ENCODE measurements at places on chromosomes 3 and 15.

GRCh38 chr3:176692966-176693785 is 504.1 kb downstream of the TBL1XR1 start:
- no peak for DNase-seq

- no peak for DNase-seq
Measured at GRCh38 chr3:48459773-48460516, 13.4 kb downstream of the ATRIP start.

- DNase-seq = no peak
Measured at GRCh38 chr3:37689645-37690356, 171.9 kb upstream of the CTDSPL start.

- no peak for DNase-seq
Measured at GRCh38 chr15:78257681-78258080, 6.7 kb upstream of the DNAJA4 start.

GRCh38 chr15:80183886-80184285 is 31.1 kb downstream of the FAH start:
- no peak for DNase-seq

DNA sequence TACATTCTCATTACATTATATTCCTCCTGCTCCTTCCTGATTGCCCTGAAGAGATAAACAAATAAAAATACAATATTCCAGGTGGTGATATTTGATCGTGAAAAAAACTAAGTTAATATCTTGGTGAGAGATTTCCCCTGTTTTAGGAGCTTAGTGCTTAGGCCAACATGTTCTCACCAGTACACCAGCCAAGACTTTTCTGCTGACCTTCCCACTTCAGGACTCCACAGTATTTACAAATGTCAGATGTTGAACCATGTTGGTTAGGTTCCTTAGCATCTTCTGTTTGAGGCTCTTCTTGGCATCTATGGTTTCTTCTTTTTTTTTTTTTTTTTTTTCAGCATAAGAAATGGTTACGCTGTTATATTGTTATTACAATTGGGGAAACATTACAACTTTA is 247.0 kb downstream of the IL5RA start:
- DNase-seq = no peak

- no peak for DNase-seq
Measured at GRCh38 chr3:38229036-38229435, 36.6 kb upstream of the SLC22A13 start.

DNA sequence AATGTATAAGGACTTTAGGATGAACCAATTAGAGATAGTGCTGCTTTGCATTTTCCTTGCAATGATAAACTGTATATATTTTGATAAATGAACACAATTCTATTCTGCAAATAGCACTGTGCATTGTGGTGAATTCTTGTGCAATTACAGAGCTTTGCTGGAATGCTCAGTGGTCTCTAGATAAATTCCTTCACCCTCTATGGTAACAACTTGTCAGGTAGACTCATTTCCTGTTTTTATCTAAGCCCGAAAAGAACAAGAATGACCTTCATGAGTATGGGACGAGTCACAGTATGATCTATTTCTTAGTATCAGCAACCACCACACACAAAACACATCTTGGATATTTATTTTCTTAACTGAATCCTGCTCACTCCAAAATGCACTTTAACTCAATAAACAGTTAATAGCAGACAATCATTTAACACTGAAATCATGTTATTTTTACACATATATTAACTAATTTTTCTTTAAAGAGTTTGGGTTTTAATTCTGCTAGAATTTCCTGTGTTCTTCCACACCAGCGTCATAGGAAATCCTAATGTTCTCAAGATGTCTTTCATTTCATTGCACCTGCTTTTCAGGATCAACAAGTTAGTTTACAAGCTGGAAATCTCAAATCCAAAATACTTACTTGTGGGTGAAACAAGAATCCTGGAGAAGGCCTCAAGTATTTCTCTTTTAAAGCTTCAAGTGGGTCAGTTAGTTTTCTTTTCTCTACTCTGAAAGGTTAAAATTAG is 551.2 kb downstream of the MECOM start:
- DNase-seq = no peak

DNA sequence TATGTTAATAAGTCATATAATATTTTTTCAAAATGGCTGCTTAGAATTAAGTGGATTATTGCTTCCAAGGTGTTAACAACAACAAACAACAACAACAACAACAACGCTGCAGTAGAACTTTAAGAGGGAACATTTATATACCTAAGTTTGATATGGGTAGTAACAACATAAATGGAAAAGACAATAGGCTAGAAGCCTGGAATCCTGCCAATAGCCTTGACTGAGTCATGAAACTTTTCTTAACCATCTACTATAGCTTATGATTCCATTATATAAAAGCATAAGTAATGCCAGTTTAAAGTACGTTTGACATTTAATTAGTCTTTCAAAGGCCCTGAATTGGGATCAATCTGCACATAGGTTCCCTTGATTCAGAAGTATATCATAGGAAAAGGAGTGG is 31.2 kb downstream of the SATB1 start:
- peak; percentile 14 for DNase-seq

GRCh38 chr3:16067837-16068471 is 106.5 kb upstream of the GALNT15 start:
- no peak for DNase-seq

DNA sequence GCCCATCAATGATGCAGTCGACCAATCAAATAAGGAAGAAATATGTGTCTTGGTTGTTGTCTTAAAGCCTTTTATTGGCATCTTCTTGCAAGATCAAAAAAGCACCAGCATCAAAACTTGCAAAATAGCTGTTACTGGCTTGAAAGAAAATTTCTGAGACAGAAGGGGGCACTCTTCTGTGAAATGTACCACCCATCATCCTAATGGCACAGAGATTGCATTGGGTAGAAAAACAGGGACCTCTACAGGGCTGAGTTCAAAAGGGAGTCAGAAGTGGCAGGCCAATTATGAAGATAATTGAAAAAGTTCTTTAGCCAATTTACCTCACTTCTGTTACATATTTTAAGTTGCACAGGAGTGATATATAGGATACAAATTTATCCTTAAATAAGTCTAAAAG is 122.3 kb upstream of the GPR149 start:
- no peak for DNase-seq

DNA sequence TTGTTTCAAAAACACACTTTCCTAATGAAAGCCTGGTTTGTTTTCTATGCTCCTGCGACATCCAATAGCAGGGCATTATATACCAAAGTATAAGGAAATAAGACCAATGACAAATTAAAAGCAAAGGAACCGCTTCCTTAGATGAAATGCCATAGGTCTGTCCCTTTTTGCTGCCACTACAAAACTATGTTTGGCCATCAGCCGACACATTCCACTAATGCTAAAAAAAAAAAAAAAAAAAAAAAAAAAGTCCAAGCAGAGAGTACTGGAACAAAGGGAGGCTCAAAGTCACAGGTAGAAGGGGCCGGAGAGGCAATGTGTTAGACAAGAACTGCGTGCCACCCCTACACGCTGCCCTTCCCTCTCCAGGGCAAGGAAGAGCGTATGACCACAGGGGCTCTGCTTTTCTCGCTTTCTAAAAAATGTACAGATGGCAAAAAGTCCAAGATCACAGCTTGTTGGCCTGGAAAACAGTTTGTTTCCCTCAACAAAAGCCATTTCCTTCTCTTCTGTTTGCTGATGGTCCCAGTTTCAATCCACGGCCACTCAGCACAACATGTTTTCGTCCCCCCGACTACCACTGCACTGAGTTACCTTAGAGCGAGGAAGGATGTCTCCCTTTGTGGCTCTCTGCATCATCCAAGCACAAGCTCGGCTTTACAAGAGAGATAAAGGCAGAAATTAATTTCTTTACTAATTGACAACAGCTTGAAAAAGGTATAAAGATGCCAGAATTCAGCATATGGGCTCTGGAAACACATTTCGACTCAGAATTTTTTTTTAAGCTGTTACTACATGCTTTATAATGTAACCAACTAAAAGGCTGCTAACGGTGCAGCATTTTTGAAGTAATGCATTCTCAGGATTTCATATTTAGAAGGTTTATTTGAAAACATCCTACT is 70.8 kb downstream of the ABTB1 start:
- DNase-seq = no peak

- no peak for DNase-seq
Measured at GRCh38 chr15:28900041-28900891, 14.5 kb downstream of the APBA2 start.

DNA sequence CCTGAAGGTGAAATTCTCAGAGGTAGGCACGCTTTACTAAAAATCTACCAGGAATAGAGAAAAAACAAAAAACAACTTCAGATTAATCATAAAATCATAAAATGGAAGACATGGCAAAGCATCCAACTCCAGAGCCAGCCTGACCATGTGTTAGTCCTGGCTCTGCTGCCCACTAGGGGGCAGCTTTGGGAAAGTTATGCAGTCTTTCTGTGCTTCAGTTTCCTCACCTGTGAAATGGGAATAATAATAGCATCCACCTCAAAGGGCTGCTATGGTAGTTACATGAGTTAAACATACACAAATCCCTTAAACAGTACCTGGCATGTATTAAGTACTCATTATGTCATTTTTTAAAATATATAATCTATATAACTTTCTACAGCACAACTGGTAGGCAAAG is 52.3 kb downstream of the WNT5A start:
- DNase-seq = no peak

DNA sequence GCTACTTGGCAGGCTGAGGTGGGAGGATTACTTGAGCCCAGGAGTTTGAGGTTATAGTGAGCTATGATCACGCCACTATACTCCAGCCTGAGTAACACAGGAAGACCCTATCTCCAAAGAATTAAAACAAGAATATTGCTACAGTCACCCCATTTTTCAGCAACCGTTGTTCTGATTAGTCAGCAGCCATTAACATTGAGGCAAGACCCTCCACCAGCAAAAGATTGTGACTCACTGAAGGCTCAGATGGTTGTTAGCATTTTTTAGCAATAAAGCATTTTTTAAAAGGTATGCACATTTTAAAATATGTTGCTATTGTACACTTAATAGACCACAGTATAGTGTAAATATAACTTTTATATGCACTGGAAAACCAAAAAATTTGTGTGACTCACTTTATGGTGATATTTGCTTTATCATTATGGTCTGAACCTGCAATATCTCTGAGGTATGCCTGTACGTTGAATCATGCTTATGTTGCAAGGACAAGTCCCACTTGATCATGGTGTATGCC is 492.6 kb downstream of the SQOR start:
- DNase-seq = no peak

GRCh38 chr15:87219650-87220615 is 1036.6 kb downstream of the NTRK3 start:
- no peak for DNase-seq

DNA sequence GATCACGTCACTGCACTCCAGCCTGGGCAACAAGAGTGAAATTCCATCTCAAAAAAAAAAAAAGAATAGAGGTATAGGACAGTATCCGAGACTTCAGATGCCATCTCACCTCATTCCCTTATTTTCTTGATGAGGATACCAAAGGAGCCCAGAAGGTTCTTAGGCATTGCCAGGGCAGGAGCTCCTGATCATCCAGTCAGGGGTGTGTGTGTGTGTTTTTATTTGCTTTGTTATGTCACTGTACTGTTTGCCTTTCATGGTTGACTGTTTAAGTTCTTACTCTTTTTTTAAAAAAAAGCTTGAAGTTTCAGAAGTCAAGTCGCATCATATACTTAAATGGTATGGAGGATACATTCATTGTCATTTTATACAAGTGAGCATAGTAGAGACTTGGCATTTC is 140.0 kb upstream of the BHLHE40 start:
- DNase-seq = no peak

- DNase-seq = no peak
Measured at GRCh38 chr15:38518084-38518483, 46.5 kb downstream of the RASGRP1 start.

DNA sequence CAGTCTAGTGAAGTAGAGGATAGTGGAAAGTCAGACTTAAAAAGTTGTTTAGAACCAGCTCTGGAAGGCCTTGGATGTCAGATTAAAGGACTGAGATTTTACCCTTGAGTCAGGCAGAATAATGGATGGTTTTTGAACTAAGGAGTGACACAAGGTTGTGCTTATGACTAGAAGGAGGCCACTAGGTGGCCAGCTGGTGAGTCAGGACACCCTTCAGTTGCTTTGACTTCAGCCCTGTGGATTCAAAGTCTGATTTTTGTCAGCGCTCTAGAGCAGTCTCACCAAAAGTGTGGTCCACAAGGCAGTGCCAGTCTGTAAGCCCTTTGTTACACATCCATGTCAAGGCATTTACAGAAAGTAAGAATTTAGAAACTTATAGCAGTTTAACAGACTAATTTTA is 3.8 kb upstream of the GABPB1 start:
- DNase-seq = peak; percentile 37

DNA sequence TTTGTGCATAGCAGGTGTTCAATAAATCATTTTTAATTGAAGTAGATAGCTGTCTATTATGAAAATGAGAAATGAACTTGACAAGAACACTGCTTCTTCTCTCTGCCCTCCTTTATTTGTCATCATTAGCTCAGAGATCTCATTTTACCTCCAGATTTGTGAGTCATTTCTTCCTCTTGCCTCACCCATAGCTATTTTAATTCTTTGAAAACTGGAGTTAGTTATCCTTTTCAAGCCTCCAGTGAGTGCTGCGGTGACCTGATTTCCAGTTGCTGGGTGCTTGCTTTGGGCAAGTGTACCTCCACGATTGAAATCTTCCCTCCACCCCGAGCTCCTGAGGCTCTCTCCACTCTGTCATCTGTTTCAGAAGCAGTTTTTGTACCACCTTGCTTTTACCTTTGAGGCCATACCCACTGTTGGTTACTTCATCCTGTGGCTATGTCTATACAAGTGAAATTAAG is 114.6 kb downstream of the NFKBIZ start:
- DNase-seq = peak; percentile 27

- no peak for DNase-seq
Measured at GRCh38 chr3:100009276-100010086, 104.8 kb downstream of the FILIP1L start.

DNA sequence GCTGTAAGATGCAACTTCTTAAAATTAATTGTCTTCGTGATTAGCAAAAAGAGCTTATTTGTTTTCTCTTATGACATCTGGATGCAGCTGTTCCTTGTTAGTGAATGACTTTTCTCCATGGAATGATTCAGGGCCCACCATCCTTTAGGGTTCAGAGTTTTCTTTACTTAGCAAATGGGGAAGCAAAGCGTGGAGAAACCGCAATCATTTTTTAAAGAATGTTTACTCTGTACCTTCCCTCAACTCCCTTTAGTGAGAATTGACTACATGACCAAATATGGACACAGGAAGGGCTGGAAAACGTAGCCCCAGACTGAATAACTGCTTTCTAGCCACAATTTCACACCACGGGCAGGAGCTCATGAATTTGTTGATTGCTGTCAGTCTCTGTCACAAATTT is 130.1 kb downstream of the EDEM1 start:
- no peak for DNase-seq

- DNase-seq = peak; percentile 19
Measured at GRCh38 chr15:63238796-63239195, 38.6 kb upstream of the APH1B start.

- peak; percentile 70 for DNase-seq
Measured at GRCh38 chr15:45705510-45706473, 71.0 kb downstream of the SQOR start.

GRCh38 chr3:154762486-154762885 is 317.6 kb upstream of the MME start:
- no peak for DNase-seq

GRCh38 chr3:192026661-192027060 is 565.7 kb downstream of the PYDC2 start:
- DNase-seq = no peak
